ENCODE measurements at places on chromosomes 1 and 21.
A peak's percentile ranks its signal among the peaks of the same experiment; 100 is the strongest.

DNA sequence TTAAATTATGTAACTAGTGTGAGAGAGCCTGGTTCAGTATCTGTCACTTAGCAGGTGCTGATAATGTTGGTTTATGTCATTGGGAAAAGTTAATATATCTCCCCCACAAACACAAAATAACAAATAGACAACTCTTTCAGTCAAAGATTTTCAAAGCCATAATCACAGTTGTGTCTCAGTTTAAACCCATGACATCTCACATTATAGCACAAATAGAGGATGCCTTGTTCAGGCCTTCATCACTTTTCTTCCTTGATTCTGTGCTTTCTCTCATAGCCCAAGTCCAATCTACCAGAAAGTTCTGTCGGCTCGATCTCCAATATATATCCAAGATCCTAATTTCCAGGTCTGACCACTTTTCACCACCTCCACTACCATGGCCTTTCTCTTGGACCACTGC, 6.2 kb upstream of the EPS15 start:
- DNase-seq: no peak

DNA sequence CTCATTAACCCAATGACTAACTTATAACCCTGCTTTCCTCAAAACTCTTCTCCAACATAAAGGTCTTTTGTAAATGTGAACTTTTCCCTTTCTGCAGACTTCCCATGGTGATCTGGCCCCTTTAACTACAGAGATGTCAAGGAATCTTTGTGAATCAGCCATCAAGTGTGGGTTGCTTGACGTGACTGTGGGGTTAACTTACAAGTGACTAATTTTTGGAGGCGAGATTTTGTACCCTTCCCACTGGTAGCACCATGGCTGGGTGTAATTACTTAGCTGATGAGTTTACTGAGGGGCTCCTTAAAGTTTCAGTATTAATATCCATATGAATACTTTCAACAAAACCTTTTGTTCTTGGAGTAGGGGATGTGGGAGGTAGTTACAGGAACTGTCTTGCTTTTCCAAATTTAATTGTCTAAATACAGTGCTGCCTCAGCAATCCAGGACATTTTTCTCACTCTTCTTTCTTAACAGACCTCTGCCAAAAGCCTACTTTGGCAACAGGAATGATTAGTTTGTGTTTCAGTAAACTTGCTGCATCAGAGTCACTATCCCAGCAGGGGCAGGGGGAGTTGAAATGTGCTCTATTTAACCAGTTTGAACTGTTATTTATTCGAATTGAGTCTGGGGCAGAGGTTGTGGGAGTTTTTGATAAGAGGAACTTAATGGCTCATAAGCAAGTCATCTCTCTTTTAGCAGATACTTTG, 217.3 kb upstream of the FGGY start:
- no peak for DNase-seq

DNA sequence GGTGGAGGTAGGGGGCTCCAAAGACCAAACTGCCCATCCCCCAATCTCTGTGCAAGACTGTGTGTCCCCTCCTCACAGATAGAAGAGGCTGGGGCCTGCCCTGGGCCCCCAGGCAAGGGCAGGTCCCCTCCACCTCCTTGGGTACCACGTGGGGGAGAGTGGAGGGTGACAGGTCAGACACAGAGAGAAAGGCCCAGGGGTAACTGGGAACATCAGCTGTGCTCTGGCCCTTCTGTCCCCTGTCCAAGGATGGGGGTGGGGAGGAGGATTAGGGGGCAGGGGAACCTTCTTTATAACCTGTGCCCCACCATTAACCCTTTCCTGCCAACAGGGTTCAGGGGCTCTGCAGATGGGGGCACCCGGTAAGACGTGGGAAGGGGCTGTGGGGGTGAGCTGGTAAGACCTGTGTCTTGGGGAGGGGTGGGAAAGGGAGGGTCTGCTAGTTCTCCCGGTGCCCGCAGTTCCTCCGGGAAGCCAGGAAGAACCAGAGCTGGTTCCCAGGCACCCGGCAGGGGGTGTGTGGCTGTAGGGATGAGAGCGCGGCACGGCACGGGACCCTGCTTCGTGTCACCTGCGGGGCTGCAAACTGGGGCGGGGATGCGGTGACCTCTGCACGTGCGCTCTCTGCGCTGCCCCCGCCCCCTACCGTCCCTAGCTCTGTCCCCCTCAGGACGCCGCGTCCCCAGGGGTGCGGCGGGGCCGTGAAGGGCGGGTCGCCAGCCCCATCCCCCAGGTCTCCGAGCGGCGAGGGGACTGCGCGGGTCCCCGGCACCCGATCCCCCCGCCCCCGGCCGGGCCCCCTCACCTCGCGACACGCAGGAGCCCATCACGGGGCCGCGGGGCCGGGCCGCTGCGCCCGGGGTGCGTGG, 601 bp downstream of the FAM131C start:
- DNase-seq: no peak

GRCh38 chr1:211606332-211606913, 27.5 kb upstream of the SLC30A1 start:
- DNase-seq: peak; percentile 38

- no peak for DNase-seq
Observed at GRCh38 chr1:154488922-154489321, 13.1 kb upstream of the TDRD10 start.

DNA sequence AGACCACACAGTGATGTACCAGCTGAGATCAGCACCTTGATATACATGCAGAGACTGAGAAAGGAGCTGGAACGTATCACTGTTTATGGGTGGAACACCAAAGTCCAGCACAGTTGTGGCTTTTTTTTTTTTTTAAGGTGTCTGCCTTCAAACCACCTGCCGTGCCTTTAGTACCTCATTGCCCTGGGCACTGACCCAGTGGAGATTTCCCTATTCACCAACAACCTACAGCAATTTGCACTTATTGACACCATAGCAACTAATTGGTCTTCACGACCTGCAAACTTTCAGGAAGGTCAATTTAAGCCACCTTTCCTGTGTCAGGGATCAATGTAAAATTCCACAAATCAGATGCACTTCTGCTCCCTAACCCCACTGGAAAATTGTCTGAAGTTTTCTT, 181.6 kb upstream of the ADGRL2 start:
- DNase-seq: no peak

- DNase-seq: peak; percentile 26
Observed at GRCh38 chr21:35189077-35189863, 140.2 kb upstream of the RUNX1 start.

DNA sequence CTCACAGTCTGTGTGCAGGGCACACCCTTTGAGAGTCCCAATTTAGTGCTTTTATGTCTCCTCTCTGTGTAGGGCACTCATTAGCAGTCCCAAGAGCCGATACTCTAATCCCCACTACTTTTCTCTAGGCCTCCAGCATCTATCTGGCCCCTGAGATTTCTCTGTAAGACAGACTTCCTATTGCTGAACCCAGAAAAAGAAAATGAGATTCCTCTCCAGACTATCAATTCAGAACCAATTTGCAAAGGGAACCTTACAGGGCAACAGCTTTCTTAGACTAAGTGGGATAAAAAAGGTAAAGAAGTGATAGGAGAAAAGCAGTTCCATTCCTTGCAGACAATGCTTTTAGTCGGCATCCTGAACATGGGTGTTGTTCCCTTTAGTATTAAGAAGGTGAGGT, 172.2 kb downstream of the EDEM3 start:
- no peak for DNase-seq

DNA sequence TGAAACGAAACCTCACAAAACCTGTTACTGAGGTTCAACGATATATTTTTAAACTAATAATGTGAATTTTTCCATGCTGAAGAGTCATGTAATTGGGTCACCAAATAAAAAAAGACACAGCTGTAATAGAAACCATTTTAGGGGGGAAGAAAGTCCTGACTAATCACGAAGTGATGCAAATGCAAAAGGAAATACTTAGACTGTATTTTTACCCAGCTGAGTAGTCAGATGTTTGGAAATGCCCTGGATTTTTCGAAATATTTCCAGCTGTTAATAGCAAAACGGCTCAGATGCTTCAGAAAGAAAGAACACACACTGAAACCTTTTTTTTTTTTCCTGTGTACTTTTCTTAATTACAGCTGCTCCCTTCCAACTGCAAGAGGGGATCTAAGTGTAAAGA, 210.3 kb downstream of the SETD4 start:
- no peak for DNase-seq

DNA sequence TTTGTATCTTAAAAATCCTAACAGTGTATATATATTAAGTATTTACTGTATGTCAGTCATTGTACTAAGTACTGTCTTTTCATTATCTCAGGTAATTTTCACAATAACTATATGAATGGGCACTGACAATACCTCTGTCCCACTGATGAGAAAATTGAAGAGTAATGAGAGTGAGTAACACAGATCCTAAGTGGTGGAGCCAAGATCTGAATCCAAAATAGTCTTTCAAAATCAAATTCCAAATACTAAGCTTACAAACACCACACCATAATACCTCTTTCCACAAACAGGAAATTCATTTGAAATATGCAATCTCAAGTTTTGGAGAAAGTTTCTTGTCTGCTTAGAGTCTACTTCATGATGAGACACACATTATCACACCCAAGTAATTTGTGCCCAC, 105.9 kb upstream of the EDEM3 start:
- no peak for DNase-seq

GRCh38 chr1:15948091-15948591, 27.8 kb downstream of the ZBTB17 start:
- no peak for DNase-seq

- DNase-seq: no peak
Observed at GRCh38 chr1:34695580-34695979, 59.3 kb upstream of the GJB5 start.

- no peak for DNase-seq
Observed at GRCh38 chr1:91764471-91765115, 121.4 kb downstream of the TGFBR3 start.

GRCh38 chr1:66681686-66682085, 70.6 kb upstream of the DYNLT5 start:
- DNase-seq: no peak

- DNase-seq: no peak
Observed at GRCh38 chr21:14918527-14918926, 146.3 kb downstream of the NRIP1 start.

DNA sequence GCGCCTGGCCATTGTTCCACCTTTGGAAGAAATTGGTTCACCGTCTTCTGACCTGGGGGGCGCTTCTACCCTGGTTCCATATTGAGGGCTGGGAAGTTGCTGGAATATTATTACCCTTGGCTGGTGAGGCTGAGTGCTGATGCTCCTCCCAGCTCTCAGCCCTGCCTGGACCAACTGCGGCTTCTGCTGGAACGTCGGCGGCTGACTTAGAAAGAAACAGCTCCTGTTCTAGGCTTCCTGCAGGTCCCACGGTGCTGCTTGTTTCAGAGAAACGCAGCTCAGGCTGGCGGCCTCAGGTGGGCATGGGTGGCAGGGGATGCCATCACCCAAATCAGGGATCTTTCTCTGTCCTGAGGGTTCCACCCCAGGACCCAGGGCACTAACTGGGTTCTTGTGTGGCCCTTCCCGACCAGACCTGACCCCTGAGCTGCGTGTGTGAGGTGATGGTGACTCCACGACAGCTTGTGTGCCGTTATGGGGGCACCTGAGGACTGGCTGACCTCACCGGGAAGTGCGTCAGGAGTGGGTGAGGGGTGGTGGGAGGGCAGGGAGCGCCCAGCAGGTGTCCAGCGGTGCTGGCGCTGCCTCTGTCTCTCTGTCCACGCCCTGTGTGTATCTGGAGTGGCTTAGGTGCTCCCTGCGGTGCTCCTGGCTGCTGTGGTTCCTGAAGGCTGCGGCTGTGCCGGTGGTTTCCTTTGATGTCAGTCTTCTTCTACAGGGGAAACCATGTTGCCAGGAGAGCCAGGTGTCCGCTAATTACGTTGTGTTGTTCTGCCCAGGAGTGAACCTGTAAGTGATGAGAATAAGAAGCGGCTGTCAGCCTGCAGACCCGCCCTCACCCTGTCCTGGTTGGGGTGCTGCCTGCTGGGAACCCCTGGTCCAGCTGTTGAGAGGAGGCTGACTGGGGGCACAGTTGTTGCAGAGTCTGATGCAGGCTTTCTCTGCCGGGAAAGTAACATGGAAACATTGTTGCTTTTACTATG, 8.9 kb downstream of the SKI start:
- no peak for DNase-seq

GRCh38 chr1:212286556-212287131, 1.4 kb downstream of the PPP2R5A start:
- no peak for DNase-seq

GRCh38 chr1:5729636-5730145, 262.5 kb downstream of the NPHP4 start:
- no peak for DNase-seq

DNA sequence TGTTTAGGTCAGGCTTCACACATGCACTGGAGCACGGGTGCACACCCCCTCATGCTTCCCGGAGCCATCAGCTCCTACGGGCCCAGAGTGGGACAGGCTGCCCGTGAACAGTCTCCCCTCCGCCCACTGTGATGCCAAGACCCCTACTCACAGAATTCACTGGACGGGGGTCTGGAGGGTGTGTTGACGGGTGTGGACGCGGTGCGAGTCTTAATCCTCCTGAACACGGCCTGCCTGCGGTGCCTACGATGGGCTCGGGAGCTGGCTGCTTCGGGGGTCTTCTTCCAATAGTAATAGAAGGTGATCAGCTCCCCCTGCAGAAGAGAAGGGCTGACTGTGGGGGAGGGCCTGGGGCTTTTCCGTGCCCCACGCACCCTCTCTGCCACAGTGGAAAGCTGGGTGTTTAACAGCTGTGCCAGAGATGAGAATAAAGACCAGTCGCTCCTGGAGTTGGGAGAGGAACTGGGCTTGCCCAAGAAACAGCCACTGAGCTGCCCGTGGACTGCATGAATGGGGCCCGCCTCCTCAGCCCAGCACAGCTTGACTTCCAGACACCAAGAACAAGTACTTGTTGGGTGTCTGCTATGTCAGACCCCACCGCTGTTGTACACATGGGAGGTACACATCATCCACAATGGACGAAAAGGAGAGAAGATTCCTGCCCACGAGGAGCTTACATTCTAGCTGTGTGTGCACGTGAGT, 47.9 kb downstream of the SLC45A1 start:
- DNase-seq: no peak

DNA sequence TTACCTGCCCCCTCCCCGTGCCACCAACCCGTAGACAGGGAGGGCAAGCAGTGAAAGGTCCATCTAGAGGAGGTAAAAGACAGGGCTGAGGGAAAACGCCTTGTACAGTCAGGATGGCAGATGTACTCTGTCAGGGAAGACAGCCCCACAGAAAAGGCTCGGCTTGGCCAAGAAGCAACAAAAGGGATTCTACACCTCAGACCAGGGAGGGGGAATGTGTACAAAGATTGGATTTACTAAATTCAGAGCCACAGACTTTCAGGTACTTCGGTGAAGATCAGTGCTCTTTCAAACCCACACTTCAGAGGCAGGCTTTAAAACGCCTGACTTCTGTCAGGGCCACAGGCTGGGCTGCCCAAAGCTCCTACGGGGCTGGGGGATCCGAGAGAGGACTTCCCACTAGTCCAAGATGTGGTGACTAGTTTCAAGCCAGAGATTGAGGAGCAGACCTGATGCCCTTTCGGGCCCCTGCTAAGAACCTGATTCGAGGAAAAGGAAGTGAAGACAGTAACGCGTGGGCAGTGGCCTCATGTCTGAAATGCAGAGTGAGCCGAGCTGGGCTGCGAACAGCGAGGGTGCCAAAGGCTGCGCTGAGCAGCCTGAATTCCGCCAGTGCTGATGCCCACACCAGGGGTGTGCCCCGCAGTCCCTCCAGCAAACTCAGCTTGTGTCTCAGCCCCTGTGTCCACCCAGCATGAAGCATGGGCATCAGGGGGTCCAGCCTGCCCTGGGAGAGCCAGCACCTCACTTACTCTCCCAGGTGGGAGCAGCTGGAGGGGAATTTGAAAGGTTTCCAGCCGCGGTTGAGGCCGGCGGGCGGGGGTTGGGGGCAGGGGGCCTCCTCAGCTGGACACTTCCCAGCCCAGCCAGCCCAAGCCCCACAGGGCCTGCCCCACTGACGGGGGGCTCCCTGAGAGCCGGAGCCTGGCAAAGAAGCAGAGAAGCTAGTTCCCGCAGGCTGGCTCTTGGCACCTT, 36.2 kb downstream of the KIAA1614 start:
- DNase-seq: no peak

Measured in GM18507 (cell line).